ENCODE measurements at places on chromosomes 7 and 10. TPM values are rescaled to one million over a fixed set of nuclear protein-coding genes. Genes with fewer than 3 reads are reported as not detected.
A peak's percentile ranks its signal among the peaks of the same experiment; 100 is the strongest.

Gene SLC26A3
- total RNA-seq: not detected

GRCh38 chr7:99409192-99409572 is 413 bp downstream of the BUD31 start:
- no peak for DNase-seq

DNA sequence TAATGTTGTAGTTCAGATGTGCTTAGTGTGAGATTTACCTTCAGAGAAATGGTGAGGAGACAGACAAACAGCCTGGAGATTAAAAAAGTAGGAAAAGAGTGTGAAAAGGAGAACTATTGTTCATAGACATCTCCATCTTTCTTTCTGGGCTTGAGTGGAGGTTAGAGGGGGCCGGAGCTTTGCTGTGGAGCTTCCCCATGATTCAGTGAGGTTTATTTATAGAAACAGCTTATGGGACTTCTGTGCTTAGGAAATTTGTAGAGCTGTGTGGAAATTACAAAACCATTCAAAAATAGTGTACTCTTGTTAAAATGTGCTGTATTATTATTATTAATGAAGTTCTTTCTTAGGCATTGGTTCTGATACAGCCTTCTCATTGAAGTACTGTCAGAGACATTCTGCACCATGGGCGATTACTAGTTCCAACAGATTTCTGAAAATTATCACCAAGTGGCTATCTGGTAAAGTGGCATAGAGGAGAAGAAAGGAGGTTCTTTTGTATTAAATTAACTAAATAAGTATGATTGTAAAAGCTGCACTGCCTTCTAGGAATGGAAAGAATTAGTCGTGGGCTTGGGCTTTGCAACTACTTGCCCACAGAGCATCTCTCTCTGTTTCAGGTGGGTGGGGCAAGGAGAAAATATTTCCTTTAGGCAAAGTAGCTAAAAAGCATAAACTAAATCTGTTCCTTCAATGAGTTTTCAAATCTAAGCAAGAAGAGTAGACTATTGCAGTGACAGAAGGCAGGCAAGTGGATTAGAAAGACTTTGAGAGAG is 8.7 kb upstream of the TCAF1 start:
- no peak for DNase-seq

Gene NRP1
- 31.7 TPM for total RNA-seq

- no peak for DNase-seq
Observed at GRCh38 chr10:69996611-69997010, 56.0 kb upstream of the MACROH2A2 start.

GRCh38 chr10:124589491-124590041 is 127.9 kb downstream of the LHPP start:
- DNase-seq: no peak

GRCh38 chr10:99330347-99330924 is 1.3 kb downstream of the CNNM1 start:
- DNase-seq: no peak

DNA sequence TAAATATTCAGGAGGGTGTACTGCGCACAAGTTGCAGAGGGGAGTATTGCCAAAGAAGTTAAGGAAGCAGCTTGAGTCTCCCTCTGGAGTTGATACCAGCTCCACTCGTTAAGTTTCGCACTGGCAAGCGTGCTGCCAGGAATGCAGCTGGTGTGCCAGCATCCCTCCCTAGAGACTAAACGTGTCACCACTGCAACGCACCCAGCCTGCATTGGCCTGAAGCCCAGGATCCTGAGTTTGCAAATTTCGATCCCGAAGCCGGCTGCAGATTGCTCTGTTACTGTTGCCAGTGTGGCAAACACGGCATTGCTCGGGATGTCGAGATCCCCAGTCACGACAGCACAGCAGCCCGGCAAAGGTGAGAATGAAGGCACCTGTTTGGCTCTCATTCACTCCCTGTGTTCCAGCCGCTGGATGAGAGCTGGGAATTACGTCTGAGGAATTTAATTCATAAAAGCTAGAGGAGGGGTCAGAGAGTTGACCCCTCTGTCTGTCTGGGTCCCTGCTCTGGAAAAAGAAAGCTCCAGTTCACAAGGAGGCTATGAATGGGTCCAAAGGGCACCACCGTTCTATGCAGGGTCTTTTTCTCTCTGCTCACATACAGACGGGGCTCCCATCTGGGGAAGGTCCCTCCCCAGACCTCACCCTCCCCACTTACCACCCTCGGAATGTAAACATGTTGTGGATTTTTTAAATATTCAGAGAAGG is 61.0 kb downstream of the NRP1 start:
- DNase-seq: peak; percentile 97
